ENCODE measurements at places on chromosomes 6 and 20. TPM values are rescaled to one million over a fixed set of nuclear protein-coding genes. Genes with fewer than 3 reads are reported as not detected.

GRCh38 chr6:70124443-70124842 is 178.4 kb downstream of the COL9A1 start:
- H3K4me3 ChIP-seq = no peak overlapping the region
- no peaks in the 10 kb centered on the region for H3K4me1 ChIP-seq
- no peaks in the 10 kb centered on the region for H3K27me3 ChIP-seq
- no peaks in the 10 kb centered on the region for H3K36me3 ChIP-seq

DNA sequence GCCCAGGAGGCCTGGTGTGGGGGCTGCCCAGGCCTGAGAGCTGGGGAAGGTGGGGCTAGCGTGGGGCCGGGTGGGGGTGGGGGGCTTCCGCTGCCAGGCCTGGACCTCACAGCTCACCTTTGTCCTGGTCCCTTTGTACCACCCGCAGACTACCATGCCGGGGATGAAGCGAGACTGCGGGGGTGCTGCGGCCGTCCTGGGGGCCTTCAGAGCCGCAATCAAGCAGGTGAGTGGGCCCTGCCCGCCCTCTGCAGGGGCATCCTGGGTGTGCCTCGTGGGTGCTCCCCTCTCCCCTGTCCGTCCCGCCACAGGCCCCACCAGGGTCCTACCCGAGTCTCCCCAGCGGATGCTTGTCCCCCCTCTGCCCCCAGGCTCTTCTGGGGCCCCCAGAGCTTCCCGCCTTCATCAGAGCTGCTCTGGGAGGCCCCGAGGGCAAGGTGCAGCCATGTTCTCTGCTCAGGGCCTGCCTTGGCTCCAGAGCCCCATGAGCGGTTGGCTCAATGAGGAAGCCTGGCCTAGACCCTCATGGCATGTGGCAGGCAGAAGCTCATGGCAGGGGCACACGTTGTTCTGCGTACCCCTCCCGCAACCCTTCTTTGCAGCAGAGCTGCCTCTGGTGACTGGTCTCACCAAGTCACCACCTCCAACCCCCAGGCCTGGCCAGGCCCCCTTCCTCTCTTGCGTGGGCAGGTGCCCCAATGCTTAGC is 14.5 kb downstream of the NPEPL1 start:
- DNase-seq = no peak
- H3K4me3 ChIP-seq = no peak overlapping the region
- no peaks in the 10 kb centered on the region for H3K36me3 ChIP-seq
- no peaks in the 10 kb centered on the region for H3K27me3 ChIP-seq
- H3K27ac ChIP-seq = no peak overlapping the region

DNA sequence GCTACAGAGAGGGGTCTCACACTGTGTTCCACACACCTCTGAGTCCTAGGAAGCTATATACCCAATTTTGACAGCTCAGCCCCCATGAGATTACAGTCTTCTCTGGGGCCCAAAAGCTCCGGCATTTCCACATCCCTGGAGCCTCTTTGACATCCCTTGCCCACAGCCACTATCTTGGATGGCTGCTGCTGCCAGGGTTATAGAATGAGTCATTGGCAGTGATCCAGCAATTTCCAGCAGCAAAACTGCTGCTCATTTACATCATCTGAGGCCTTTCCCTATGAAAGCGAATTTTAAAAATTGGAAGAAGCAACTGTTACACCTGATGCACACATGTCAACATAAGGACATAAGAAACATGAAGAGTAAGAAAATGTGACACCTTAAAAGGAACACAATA is 590.7 kb downstream of the MEI4 start:
- H3K27me3 ChIP-seq = no peaks in the 10 kb centered on the region
- H3K4me3 ChIP-seq = no peak overlapping the region
- H3K27ac ChIP-seq = no peak overlapping the region
- no peaks in the 10 kb centered on the region for H3K4me1 ChIP-seq
- H3K36me3 ChIP-seq = no peaks in the 10 kb centered on the region

GRCh38 chr6:105781915-105782314 is 304.2 kb upstream of the PRDM1 start:
- no peaks in the 10 kb centered on the region for H3K27me3 ChIP-seq
- no peak overlapping the region for H3K27ac ChIP-seq
- H3K36me3 ChIP-seq = no peaks in the 10 kb centered on the region
- DNase-seq = no peak
- H3K4me1 ChIP-seq = no peaks in the 10 kb centered on the region

- no peaks in the 10 kb centered on the region for H3K36me3 ChIP-seq
- no peak for DNase-seq
- H3K4me3 ChIP-seq = no peak overlapping the region
- H3K27ac ChIP-seq = no peak overlapping the region
These were observed 71.3 kb upstream of the FYN start for GRCh38 chr6:111944541-111944940.

DNA sequence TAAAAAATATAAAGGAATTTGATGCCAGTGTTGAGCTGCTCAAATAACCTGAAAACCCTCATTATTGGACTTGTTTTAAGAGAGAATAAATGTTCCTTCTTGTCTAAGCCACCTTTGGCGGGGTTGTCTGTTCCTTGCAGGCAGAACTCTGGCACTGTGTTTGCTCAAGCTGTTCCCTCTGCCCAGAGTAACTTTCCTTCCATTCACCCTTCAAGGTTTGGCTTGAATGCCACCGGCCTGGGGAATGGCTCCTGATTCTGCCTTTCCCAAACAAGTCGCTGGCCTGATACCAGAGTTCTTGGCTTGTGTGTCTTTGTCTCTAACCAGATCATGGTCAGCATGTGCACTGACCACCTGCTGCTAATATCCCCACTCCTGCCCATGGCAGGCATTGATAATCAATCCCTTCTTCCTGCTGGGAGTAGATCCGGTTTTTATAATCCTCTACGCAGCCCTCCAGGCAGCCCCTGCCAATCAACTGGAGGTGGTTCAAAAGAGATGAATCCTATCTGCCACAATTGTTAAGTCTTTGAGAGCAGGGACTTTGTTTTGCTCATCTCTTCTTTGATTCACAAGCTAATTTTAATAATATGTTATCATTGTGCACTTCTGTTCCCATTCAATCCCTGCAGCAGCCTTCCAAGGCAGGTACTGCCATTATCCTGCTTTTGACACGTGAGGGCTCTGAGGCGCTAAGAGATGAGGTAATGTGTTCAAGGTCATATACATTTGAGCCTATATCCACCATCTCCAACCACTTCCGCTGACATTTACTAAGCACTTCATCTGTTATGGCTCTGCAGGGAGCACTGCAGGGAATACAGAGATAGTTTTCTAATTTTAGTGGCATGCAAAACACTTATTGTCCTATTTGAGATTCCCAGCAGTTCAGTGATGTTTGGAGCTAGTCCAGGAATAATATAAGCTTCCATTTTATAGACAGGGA is 3.1 kb upstream of the CCM2L start:
- DNase-seq = no peak
- H3K4me1 ChIP-seq = no peaks in the 10 kb centered on the region
- H3K36me3 ChIP-seq = no peaks in the 10 kb centered on the region

DNA sequence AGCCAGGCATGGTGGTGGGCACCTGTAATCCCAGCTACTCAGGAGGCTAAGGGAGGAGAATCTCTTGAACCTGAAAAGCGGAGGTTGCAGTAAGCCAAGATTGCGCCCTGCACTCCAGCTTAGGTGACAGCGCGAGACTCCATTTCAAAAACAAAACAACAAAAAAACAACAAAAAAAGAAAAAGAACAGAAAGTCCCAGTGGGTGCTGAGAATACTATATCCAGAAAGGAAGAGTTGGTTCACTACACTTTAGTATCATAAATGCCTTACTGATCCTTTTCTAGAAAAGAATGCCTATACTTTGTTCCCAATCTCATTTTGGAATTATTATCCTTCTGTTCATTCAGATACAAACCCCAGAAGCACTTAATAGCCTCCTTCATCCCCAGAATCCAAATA is 20.9 kb upstream of the ADGRG6 start:
- DNase-seq = no peak
- no peaks in the 10 kb centered on the region for H3K36me3 ChIP-seq

- DNase-seq = no peak
- no peaks in the 10 kb centered on the region for H3K4me1 ChIP-seq
- no peak overlapping the region for H3K27ac ChIP-seq
- no peaks in the 10 kb centered on the region for H3K36me3 ChIP-seq
- H3K27me3 ChIP-seq = no peaks in the 10 kb centered on the region
- H3K4me3 ChIP-seq = no peak overlapping the region
These were observed 72.8 kb upstream of the SPTLC3 start for GRCh38 chr20:12936020-12936419.

DNA sequence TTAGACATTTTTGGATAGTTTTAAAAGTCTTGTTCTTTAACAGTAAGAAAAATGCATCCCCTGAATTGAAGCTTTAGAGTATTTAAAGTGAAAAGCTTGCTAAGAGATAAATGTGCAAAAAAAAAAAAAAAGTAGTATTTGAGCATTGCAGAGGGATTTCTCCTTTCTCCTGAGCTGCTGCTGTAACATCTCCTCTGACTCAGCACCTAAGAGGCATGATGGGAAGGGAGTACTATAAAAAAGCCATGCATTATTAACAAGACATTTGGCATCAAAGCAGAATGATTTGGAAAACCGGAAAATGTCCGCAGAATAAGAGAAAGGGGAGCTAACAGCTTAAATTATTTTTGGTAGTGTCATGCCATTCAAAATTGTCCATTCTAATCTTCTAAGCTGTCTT is 27.9 kb downstream of the B4GALT5 start:
- H3K27ac ChIP-seq = peak overlapping the region; percentile 6
- H3K27me3 ChIP-seq = no peaks in the 10 kb centered on the region
- no peaks in the 10 kb centered on the region for H3K36me3 ChIP-seq
- peaks cover 50% of the 10 kb centered on the region for H3K4me1 ChIP-seq

DNA sequence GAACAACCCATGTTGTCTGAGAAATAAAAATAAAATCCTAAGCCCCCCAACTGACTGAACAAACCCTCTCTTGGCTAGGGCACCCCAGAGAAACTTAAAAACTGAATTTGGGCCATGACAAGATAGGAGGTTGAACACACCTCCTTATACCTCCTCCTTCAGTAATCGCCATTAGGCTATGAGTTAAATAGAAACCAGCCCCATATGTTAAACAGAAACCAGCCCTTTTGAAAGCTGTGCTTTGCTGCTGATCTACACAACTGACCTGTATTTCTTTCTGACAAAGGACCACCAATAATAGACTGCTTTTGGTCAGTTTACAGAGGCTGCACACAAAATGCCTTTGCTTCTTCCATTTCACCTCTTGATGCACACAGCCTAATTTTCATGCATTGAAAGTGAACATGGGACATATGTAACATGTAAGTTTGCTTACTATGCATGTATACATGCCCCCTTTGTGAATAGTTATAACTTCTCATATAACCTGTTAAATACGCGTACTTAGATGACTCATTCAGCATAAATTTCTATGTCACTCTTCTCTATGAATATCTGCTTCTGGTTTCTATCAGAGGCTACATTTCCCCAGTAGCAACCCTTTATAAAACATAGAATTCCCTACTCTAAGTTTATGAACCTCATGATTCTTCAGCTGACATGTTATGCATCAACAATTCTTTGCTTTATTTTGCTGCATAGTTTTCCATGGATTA is 462.9 kb downstream of the COL12A1 start:
- no peaks in the 10 kb centered on the region for H3K36me3 ChIP-seq
- no peak for DNase-seq
- no peak overlapping the region for H3K27ac ChIP-seq
- no peaks in the 10 kb centered on the region for H3K27me3 ChIP-seq

DNA sequence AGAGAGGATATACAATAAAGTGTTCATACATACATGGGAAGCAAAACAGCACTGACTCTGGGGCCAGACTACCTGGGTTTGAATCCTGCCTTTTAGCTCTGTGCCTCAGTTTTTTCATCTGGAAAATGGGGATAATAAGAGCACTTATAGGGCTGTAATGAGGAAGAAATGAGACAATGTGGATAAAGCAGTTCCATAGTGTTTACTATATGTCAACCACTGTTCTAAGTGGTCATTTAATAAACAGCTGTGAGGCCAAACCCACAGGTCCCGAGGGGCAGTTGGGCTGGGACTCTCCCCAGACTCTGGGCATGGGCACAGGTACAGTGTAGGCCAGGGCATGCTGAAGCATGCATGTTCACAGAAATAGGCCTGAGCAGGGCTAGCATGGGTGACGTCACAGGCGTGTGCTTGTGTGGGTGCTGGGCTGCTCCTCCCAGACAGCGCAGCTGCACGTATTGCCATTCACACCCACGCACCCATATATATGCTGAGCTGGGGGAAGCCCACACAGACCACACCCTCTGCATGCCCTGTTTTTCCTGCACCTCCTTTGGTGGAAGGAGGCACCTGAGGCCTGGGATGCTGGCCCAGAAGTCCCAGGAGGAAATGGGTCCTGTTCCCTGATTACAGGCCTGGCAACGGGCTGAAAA is 3.5 kb upstream of the PLCG1 start:
- no peaks in the 10 kb centered on the region for H3K27me3 ChIP-seq
- H3K36me3 ChIP-seq = no peaks in the 10 kb centered on the region
- no peak for DNase-seq
- H3K4me1 ChIP-seq = no peaks in the 10 kb centered on the region
- no peak overlapping the region for H3K4me3 ChIP-seq

DNA sequence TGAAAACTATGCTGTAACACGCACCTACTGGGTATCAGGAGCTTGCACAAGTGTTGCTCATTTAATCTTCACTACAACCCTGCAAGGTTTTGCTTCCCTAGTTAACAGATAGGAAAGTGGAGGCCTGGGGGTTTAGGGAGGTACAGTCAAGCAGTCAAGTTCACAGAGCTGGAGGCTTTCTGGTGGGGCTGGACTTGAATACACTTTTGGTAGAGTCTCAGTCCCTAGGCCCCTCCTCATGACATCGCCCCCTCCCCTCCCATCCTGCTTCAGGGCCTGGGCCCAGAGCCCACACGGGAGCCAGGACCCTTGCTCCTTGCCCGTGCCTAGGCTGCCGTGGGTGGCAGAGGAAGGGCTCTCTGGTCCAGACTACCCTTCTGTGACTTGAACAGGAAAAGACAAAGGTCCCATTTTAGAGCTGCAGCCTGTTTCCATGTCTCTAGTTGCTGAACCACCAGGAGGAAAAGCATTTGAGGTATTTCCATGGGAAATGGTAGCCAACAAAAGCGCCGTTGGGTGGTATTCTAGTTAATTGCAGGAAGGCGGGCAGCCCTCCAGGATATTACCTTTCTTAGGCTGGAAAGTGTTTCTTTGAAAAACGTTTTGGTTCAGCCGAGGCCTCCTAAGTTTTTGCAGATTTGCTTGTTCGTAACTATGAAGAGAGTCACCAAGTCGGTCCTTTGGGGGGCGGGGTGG is 84.9 kb downstream of the CDC5L start:
- DNase-seq = no peak
- H3K4me1 ChIP-seq = no peaks in the 10 kb centered on the region
- peaks cover 3% of the 10 kb centered on the region for H3K27me3 ChIP-seq
- H3K4me3 ChIP-seq = no peak overlapping the region

- DNase-seq = no peak
- no peak overlapping the region for H3K4me3 ChIP-seq
- no peaks in the 10 kb centered on the region for H3K4me1 ChIP-seq
- H3K27me3 ChIP-seq = no peaks in the 10 kb centered on the region
- H3K27ac ChIP-seq = no peak overlapping the region
- H3K36me3 ChIP-seq = no peaks in the 10 kb centered on the region
These were observed 34.3 kb downstream of the PRSS35 start for GRCh38 chr6:83546636-83547035.

GRCh38 chr6:122714059-122714458 is 65.5 kb upstream of the FABP7 start:
- no peaks in the 10 kb centered on the region for H3K36me3 ChIP-seq
- DNase-seq = no peak
- H3K4me3 ChIP-seq = no peak overlapping the region
- no peaks in the 10 kb centered on the region for H3K4me1 ChIP-seq
- H3K27me3 ChIP-seq = no peaks in the 10 kb centered on the region

GRCh38 chr6:89694428-89694827 is 55.9 kb upstream of the LYRM2 start:
- H3K4me1 ChIP-seq = no peaks in the 10 kb centered on the region
- H3K4me3 ChIP-seq = no peak overlapping the region
- DNase-seq = no peak
- H3K27ac ChIP-seq = no peak overlapping the region
- no peaks in the 10 kb centered on the region for H3K36me3 ChIP-seq

The EGFL8 gene
- 6.3 TPM for total RNA-seq

The DLK2 gene
- not detected for total RNA-seq

The EBF4 gene
- 2.8 TPM for total RNA-seq

The SLC17A1 gene
- total RNA-seq = not detected

The ID4 gene
- 6.7 TPM for total RNA-seq

The CCN2 gene
- total RNA-seq = 69.6 TPM

Data from adrenal gland (tissue), 19 donors.